ENCODE measurements at places on chromosomes 12 and 14.

DNA sequence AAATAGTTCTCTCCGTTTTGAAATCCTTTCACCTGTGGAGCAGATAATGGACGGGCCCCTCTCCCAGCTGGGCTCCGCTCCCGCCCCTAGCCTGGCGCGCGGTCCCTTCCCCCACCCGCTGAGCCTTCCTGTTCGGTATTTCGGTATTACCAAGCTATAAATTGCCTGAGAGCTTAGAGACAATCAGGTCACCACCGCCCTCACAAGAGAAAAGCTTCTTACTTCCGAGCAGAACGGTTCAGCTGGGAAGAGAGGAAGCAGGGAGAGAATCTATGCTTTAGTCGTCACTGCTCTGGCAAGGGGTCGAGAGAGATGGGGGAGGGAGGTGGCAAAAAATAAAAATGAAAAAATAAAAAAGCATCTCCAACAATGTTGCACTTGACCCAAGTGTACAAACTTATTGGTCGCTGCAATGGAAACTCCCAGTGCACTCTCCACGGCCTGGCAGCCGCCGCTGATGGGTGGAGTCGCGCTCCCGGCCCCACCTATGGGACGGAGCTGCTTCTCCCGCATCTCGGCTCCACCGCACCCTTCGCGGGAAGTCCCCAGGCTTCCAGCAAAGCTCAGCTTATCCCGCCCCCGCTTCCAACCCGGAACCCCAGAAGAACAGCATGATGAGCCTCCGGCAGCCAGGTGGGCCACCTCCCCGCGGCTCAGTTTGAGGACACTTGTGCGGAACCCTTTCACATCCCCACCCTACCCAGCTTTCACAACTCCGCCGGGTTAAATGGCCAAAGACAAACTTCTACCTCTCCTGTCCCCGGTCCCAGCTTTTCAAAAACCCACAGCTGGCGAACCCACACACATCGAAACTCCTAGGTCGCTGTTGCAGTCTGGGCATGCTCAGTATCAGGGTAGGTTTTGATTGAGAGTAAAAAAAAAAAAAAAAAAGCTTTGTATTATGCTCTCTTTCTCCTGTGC is 832 bp upstream of the SYT1 start:
- DNase-seq = no peak

DNA sequence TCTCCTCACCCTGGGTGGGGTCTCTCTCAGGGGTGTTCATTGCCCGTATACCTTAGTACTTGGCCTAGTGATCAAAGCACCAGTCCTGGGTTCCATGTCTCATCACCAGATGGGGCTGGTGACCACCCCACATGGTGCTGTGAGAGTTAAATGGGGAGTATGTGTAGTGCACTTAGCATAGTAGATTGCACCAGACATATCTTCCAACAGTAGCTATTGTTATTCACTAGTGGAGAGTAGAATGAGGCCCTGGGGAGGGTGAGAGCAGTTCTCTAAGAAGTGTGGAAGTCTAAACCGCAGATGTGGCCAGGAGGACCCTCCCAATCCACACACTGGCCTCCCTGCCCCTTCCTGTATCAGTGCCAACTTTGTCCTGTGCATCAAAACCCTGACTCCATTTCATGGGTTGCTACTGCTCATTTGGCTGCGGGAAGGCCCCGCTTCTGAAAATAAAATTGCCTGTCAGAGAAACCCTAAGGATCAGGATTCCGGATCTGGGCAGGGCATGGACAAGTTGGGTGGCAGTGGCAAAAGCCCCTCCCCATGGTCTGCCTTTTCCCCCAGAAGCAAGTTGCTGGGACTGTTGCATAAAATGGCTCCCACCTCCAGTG is 4.4 kb downstream of the CD9 start:
- DNase-seq = no peak

DNA sequence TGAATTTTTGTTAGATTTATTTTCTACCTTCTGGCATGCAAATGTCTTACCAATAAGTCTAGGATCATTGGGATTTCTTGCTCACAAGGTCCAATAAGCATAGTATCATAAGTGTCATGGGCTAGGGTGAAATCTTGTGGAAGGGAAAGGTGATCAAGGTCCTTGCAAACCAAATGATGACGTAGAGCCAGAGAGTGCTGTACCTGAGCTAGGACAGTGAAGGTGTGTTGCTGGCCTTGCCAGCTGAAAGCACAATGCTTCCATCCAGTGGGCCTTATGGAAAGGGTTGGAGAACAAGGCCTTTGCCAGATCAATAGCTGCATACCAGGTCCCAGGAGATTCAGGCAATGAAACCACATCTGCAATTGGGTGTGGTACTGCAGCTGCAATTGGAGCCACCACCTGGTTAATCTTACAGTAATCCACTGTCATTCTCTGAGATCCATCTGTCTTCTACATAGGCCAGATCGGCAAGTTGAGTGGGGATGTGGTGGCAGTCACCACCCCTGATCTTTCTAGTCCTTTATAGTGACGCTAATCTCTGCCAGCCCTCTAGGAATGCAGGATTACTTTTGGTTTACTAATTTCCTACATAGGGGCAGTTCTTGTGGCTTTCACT is 208.9 kb upstream of the MYL2 start:
- no peak for DNase-seq

- no peak for DNase-seq
Measured at GRCh38 chr12:110579535-110580253, 3.4 kb downstream of the PPTC7 start.

- no peak for DNase-seq
Measured at GRCh38 chr12:30792648-30793499, 38.1 kb upstream of the CAPRIN2 start.

DNA sequence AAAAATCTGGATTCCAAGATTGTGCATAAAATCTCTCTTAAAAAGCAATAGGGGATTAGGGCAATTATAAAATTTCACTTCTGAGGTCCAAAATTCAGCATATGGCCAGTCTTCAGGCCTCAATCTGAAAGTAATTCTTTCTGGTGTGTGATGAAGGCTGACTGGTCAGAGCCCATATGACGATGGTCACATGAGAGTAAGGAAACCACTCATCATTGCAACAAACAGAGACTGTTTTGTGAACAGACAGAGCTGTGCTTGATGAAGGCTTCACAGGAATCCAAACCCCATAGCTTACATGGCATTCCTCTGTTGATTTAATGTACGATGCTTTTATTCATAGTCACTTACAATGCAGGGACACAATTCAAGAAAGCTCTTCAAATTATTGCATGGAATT is 238.1 kb downstream of the APAF1 start:
- DNase-seq = no peak

DNA sequence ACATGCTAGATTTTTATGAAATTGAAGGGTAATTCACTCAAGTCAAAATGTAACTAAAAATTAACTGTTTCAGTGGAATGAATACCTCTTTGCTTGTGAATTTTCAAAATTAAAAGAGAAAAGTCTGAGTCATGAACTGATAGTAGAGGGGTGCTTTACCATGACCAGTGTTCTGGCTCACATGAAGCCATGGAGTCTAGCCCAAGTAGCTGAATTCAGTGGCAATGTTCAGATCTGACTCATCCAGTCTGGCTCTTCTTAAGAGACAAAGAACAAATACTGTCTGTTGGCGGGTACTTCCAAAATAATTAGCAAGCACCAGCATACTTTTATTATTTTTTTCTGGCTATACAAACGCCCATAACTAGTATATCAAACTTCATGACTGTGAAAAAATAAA is 366.3 kb upstream of the GARIN6 start:
- no peak for DNase-seq

- no peak for DNase-seq
Measured at GRCh38 chr14:71834284-71835204, 97.7 kb upstream of the RGS6 start.

- DNase-seq = no peak
Measured at GRCh38 chr12:101850199-101850598, 19.4 kb upstream of the GNPTAB start.

GRCh38 chr14:95711476-95712176 is 2.3 kb downstream of the TCL1A start:
- no peak for DNase-seq

DNA sequence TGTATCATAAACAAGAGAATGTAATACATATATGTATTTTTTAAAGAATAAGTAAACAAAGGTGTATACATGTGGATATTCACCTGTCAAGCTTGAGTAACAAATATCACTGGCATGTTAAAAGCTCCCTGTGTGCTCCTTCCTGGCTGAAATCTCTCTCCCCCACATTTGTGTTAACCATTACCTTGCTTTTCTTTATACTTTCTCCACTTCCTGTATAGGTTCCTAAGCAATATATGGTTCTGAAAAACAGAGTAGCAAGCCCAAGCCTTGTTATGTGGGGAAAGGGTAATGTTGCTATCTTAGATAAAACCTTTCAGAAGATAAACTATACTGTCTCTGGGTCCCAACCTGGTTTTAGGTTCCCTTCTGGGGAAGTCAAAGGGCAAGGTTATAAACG is 32.3 kb upstream of the TBC1D30 start:
- DNase-seq = no peak

DNA sequence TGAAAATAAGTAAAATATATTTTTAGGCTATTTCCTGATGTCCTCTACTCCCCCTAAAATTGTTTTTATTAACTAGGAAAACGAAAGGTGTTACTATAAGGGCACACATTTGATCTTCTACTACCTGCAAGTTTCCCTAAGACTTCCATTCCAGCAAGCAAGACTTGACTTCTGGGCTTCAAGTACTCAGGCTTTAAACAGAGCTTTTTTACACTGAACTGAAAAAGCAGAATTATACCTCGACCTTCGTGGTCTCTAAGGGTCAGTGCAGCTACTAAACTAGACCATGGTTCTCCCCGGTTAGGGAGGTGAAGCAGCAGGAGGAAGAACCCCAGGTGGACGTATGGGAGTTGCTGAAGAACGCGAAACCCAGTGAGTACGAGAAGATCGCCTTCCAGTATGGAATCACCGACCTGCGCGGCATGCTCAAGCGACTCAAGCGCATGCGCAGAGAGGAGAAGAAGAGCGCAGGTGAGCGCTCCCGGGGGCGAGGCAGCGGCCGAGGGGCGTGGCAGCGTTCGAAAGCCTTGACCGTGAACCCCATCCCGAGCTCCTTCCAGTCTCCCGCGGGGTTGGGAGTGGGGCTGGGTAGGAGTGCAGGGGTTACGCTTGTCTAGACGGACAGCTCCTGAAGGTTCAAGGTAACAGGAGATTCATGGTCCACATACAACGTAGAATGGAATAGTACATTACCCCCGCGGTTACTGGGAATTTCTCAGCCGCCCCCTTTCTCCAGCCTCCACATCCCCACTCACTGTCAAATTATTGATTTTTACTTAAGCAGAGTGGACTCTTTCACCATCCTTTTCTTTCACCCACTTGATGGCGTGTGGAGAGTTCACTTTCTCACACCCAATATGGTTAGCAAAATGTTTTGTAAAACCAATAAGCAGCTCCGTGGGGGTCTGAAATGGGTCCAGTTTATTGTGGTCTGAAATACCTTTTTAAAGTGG is 47.6 kb downstream of the MYBPC1 start:
- no peak for DNase-seq

GRCh38 chr14:85363358-85363757 is 166.6 kb upstream of the FLRT2 start:
- DNase-seq = no peak

GRCh38 chr12:114858388-114859146 is 174.6 kb upstream of the TBX3 start:
- DNase-seq = no peak

DNA sequence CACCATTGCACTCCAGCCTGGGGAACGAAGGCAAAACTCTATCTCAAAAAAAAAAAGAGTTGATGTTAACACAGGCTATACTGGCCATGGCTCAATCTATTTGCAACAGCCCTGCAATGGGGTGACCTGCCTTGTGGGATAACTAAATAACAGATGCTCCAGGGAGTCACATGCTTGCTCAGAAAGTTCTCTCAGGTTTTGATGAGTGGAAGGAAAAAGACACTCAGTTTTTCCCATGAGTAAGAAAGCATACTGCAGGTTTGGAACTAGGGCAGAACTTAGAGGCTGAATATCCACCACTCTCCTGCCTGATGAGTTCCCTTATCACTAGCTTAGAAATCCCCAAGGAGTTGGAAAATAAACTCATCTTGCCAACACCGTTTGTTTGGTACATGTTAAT is 16.9 kb downstream of the WSB2 start:
- DNase-seq = no peak

- DNase-seq = no peak
Measured at GRCh38 chr12:25256826-25257225, 6.1 kb upstream of the KRAS start.

DNA sequence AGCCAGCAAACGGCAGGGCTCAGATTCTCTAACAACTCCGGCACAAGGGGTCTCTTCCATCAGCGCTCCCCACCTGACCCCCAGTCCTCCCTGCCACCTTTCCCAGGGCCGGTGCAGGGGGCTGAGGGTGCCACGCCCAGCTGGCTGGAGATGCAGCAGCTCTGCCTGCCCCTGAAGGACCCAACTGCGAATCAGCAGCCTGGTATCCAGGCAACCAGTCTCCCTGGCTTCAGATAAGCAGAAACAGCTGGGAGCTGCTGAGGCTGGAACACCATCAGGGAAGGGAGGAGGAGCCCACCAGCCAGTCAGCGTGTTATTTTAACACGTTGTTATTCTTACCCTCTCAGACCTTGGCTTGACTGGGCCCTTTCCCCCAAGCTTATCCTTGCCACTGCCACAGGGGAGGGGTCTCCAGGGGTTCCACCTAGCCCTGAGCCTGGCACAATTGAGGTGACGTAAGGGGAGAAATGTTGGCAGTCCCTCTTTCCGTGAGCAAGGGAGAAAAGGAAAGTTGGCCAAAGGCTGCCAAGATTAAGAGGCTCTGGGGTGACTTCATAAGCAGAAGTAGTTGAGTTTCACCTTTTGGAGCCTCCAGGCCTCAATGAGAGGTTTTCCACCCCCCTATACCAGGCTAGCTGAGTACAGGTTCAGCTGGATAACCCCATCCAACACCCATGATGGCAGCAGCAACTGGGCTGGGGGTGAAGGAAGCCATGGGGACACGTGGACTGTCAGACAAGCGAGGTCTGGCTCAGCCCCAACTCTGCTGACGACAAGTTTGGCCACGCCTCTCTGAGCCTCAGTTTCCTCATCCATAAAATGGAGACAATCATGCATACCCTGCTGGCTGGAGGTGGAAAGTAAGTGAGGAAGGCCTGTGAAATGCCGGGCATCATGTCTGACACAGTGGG is 91.1 kb downstream of the IRF2BPL start:
- DNase-seq = no peak

- DNase-seq = no peak
Measured at GRCh38 chr12:10708862-10709261, 14.3 kb downstream of the YBX3 start.

- no peak for DNase-seq
Measured at GRCh38 chr14:49425921-49426320, 160.3 kb downstream of the RPS29 start.

DNA sequence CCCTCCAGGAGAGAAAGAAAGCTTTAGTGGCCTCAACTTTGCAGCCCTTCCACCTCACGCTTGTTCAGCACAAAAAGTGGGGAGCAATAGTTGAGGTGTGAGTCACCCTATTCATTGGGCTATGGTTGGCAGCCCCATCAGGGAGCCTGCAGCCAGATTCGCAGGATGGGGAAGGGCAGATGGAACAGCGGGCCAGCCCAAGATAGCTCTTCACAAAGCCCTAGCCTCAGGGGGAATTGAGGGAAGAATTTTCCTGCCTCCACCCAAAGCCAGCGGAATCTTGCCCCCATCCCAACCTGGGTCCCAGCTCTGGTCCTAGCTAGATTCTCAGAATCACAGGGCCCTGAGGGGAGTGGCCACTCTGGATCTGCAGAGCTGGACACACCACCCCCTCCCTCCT is 3.6 kb upstream of the KRT5 start:
- DNase-seq = no peak

GRCh38 chr14:55077170-55078151 is 26.0 kb downstream of the MAPK1IP1L start:
- no peak for DNase-seq

- DNase-seq = peak; percentile 22
Measured at GRCh38 chr14:76352639-76353281, 23.2 kb upstream of the ESRRB start.

Measured in effector memory CD8-positive, alpha-beta T cell (primary cell).